Lung (tissue), 17 donors: ENCODE measurements at places on chromosomes 12 and 14.

- no peak for DNase-seq
Measured at GRCh38 chr12:3622021-3622821, 130.7 kb downstream of the CRACR2A start.

- DNase-seq = no peak
Measured at GRCh38 chr14:90620568-90621077, 195.6 kb downstream of the TTC7B start.

DNA sequence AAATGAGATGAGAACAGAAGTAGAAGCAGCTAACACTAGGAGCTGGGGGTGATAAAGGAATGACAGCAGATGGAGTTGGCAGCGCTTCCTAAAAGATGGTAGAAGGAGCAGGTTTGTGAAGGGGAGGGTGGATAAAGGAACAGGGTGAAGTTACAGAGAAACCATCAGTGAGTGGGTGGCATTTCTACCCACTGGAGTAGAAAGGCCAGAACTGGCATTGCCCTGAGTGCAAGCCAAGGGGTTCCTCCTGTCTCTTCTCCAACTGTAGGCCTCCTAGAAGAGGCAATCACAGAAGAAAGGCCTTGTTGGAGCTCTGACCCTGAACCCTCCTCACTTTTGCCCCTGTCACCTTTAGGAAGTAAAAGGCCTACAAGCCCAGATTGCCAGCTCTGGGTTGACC lies 2.2 kb downstream of the KRT18 start:
- DNase-seq = no peak

- no peak for DNase-seq
Measured at GRCh38 chr12:21453312-21453852, 15.9 kb downstream of the PYROXD1 start.

DNA sequence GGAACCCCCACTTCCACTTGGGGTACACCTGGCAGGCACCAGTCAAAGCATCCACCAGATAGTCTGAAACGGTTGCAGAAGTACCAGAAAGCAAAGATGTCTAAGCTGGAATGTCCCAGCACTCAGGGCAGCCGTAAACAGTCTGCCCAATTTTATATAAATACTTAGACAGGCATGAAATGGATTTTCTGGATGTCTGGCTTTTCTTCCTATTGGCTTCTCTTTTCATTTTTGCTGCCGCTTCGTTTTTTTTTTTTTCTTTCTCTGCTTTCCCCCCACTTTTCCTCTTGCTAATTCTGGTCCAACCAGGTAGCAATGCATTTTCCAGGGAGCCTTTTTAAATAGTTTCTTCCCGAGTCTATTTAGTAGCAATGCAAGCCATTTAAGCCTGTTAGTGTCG lies 167.7 kb downstream of the GCH1 start:
- no peak for DNase-seq

- DNase-seq = peak; percentile 80
Measured at GRCh38 chr14:80354860-80355581, 143.7 kb upstream of the DIO2 start.

GRCh38 chr14:64937171-64937820 lies 5.2 kb downstream of the GPX2 start:
- peak; percentile 13 for DNase-seq

GRCh38 chr12:123142921-123143735 lies 7.8 kb downstream of the PITPNM2 start:
- DNase-seq = peak; percentile 71
